ENCODE measurements at places on chromosomes 1 and 21.

DNA sequence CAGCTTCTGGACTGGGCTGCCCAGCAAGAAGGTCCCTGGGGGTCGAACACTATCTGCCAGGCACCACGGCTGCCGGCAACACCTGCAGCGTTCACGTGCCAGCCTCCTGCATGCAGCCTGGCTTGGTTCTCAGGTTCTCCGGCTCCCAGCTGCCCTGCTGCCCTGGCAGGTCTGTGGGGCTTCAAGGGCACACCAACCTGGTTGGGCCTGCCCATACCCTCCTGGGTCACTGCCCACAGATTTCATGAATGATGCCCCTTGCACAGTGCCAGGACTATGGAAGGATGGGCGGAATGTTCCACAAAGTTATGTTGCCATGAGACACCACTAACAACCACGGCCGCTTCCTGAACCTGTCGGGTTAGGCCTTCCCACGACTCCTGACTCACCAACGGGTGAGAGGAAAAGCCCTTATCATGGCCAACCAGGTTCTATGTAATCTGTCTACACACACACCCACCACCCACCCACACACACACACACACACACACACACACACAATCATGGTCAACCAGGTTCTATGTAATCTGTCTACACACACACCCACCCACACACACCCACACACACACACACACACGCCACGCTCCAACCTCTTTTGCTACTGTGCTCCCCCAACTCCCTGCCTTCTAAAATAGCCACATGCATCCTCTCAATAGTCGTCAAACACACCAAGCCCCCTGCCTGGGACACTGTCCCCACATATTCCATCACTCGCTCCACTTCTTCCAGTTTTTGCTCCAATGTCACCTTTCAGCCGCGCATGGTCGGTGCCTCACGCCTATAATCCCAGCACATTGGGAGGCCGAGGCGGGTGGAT, 32.2 kb downstream of the HSPG2 start:
- peak; percentile 62 for DNase-seq

DNA sequence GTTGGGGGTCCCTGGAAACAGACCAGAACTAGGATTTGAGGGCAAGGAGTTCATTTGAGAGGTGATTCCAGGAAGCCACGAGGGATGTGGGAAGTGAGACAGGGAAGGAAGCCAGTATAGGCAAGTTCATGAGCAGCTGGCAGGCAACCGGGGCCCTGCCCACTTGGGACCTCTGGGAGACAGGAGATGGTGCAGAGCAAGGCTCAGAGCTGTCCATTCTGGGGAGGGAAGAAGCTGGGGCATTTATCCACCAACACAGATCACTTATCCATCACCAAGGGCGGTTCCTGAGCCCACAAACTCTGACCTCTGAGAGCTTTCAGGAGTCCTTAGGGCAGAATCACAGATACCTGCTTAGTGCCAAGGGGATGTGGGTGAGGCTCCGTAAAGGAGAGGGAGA, 16.8 kb downstream of the EDN2 start:
- DNase-seq, result no peak

- DNase-seq, result no peak
These were observed 36.7 kb downstream of the FAAP20 start for GRCh38 chr1:2157856-2158255.

DNA sequence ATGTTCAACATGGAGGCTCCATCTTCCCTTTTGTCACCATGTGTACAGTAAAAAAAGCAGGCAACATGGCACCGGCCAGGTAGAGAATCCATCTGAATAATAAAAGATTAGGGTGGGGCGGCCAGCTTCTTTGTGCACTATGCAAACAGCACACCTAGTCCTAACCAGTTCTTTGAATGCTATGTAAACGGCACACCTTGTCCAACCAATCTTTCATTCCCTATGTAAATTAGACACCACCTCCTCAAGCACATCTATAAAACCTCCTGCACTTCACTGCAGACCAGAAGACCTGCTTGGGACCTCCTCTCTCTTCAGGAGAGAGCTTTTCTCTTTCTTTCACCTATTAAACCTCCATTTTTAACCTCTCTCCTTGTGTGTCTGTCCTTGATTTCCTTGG, 28.2 kb downstream of the TFB2M start:
- no peak for DNase-seq

GRCh38 chr1:209648931-209649776, 3.1 kb downstream of the LAMB3 start:
- peak; percentile 79 for DNase-seq

DNA sequence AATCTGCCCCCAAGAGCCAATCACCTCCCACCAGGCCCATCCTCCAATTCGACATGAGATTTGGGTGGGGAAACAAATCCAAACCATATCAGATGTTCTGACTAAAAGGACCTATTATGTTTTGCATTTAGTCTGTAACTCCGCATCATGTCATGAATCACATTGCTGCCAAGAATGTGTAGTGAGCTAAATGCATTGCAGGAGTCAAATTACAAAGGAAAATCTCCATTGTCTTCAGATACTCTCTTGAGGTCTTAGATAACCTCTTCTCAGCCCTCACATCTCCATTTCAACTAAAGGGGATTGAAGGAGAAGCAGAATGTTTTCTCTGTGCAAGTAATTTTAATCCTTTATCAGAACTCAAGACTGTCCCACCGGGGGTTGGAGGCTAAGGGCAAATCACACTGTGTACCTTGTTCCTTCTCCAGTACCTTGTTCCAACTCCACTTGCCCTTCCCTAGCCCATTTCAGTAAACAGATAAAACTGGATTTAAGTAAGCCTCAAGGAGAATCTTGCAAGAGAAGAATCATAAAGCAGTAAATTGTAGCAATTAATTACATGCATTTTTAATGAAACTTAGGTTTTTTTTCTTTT, 34.1 kb downstream of the EXTL2 start:
- DNase-seq, result no peak

DNA sequence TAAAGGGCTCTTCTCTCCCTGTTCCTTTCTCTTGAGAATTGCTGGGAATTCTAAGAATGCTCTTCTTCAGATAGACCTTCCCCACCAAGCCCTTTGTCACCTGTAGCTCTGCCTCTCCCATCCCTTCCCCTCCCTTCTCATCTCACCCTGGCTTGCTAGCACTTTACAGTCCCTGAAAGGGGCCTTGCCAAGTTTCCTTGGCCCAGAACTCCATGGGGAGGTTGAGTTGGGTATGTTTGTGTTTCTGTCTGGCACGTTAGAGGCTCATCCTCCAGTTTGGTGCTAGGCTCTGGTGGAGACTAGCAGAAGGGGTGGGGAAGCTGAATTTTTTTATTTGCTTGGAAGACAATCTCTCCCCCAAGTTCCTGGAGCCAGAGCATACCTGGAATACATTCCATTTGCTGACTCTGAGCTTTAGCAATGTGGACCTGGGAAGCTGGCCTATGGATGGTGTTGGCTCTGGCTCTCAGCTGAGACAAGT, 4.9 kb downstream of the CGN start:
- no peak for DNase-seq

DNA sequence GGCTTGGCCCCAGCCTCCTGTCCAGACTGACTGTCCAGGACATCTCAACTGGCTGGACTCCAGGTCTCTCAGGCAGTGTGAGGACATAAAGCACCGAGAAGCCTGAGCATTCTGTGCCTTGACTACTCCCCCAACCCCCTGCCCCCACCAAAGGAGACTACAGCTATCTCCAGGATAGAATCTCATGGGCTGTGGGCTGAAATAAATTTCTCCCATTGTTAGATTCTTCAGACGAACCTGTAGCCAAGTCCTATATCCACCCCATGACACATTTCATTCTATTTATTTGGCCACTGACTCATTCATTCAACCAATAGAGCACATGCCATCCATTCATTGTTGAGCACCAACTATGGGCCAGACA, 11.4 kb downstream of the VWA5B1 start:
- no peak for DNase-seq

- DNase-seq, result no peak
These were observed 496.0 kb downstream of the AGBL4 start for GRCh38 chr1:49527606-49528305.

- no peak for DNase-seq
These were observed 86.8 kb downstream of the ATP1B1 start for GRCh38 chr1:169193191-169193850.

DNA sequence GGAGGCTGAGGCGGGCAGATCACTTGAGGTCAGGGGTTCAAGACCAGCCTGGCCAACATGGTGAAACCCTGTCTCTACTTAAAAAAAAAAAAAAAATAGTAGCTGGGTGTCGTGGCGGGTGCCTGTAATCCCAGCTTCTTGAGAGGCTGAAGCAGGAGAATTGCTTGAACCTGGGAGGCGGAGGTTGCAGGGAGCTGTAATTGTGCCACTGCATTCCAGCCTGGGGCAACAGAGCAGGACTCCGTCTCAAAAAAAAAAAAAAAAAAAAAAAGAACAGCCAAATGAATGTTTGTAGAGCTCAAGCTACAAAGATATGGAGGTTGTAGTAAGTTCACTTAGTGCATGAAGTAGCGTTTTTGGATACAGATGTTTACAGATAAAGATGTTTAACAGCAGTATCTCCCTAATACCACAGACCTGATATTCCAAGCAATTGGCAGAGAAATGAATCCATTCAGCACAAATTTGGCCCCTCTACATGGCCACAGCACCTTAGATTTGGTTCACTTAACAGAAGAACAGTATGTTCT, 49.5 kb upstream of the IPO9 start:
- no peak for DNase-seq

GRCh38 chr1:197902131-197902453, 338 bp upstream of the C1orf53 start:
- no peak for DNase-seq

- DNase-seq, result no peak
These were observed 74.9 kb upstream of the ANGPTL1 start for GRCh38 chr1:178945763-178946266.

DNA sequence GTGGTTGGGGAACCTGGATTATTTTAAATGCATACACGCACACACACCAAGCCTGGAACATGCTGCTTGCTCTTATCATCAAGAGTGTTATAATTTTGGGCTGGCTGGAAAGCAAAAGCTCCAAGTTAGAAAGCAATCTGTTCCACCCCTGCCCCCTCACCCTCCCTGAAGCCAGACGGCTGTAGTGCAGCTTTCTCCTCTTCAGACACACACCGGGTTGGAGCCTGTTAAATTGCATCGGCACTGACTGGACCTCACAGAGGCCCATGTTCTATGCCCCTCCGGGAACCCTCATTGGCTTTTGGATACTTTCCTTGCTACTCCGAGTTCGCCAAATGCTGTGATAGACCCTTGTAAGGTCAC, 90.6 kb upstream of the KCNJ15 start:
- DNase-seq, result no peak

GRCh38 chr1:223478606-223479005, 85.4 kb downstream of the CCDC185 start:
- no peak for DNase-seq

DNA sequence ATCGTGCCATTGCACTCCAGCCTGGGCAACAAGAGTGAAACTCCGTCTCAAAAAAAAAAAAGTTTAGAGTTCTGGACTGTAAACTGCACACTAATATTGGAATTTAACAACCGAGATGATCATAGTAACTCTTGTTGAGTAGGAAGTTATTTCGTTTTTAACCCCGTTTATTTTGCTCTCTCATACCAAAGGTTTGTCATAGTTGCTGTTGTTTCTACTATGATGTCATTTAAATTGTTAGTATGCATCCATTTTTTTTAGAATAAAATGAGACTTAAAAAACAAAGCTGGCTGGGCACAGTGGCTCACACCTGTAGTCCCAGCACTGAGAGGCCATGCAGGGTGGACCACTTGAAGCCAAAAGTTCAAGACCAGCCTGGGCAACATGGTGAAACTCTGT, 49.3 kb downstream of the DOP1B start:
- DNase-seq, result no peak

DNA sequence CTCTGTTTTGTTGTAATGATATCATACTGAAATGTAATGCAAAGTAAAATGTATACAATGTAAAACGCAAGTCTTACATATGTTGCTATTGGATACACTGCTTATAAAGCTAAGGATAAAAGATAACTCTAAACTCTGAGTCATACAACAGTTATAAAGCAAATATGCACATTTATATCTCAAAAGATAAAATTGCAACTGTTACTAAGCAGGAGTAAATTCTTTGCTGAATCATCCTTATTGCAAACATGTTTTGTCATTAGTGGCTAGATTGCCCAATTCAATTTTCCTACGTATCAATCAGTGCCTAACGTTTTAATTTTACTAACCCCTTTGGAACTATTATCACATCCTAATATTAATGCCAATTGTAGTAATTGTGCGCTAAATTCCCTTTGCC, 762.9 kb downstream of the LTN1 start:
- no peak for DNase-seq

DNA sequence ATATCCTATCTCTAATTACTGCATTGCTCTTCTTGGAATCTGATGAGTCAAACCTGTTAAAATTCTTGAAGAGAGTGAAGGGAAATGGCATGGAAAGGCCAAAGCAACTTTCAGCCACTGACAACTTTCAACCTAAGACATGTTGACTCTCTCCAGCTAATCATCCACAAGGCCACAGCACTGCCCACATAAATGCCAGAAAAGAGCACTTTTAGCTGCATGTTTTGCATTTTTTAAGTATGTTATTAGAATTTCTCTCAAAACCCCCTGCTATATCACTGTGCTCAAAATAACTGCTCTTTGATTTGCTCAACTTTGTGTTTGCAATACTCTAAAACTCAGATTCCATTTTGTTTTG, 352.5 kb downstream of the ADGRL2 start:
- DNase-seq, result peak; percentile 10

DNA sequence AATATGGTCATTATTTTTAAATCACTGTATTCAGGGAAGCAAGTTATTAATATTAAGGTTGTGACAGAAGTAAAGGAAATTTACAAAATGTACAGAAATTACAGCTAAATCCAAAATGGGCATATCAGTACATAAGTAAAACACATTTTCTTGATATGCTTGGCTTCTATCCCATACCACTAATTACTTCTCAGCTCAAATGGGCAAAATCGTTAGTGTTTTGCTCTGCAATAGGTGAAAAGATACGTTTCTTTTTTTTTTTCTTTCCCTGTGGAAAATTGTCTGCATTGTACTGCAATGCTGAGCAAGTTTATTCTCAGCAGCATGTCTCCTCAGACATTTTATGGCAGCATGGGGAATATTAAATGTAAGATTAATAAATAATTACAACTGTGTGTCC, 77.1 kb upstream of the PRMT6 start:
- DNase-seq, result no peak

- no peak for DNase-seq
These were observed 3.6 kb upstream of the VPS26C start for GRCh38 chr21:37270576-37271365.

- no peak for DNase-seq
These were observed 12.8 kb downstream of the PMVK start for GRCh38 chr1:154923695-154924094.

DNA sequence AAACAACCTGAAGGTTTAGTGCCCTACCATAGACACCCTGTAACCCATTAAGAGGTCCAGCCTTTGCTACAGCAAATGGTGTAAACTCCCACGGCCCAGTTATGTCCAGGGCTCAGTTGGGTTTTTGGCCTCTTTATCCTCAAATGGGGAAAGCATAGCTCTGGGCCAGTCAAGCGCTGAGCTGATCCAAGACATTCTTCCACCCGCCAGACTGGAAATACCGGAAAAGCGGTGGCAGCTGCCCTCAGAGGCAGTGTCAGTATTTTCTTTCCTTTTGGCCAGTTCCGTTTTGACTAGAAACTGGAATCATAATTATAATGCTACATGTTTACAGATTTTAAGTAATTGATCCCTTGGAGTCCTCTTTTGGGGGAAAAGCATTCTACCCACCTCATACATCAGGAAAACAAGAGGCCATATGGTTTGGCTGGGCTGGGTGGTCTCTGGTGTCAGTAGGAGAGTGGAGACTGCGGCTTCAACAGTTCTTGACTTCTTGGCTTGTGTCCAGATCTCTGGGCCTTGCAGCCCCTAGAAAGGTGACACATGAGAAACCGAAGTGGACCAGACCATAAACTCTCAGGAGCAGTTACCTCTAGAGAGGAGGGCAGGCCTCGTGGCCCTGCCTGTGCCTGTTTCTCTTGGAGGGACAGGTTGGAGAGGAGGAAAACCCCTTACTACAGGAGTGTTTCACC, 30.2 kb upstream of the CLDN14 start:
- no peak for DNase-seq
